Calu3 (cell line): ENCODE measurements at places on chromosomes 2 and 18. TPM values are rescaled to one million over a fixed set of nuclear protein-coding genes. Genes with fewer than 3 reads are reported as not detected.
A peak's percentile ranks its signal among the peaks of the same experiment; 100 is the strongest.

DNA sequence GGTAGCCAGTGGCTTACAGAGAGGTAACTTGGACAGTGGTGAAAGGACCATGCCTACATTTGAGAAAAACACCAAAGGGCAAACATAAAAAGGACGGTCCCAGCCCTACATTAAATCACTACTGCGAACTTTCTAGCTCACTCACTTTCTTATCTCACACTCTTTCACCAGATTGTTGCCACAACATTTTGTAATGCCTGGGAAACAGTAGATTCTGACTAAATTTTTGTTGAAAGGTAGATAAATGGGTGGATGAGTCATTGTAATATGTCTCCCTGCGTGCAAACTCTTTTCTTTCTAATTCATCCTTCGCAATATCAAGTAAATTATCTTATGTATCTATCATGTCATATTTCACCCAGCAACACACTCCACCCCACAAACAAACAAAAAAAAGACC is 192.2 kb downstream of the IRS1 start:
- DNase-seq = no peak
- H3K36me3 ChIP-seq = no peaks in the 10 kb centered on the region
- H3K4me3 ChIP-seq = no peak overlapping the region
- H3K27me3 ChIP-seq = no peaks in the 10 kb centered on the region

The REG3A gene
- not detected in 2 replicates for total RNA-seq

GRCh38 chr2:157324331-157324843 is 1.2 kb downstream of the ERMN start:
- H3K36me3 ChIP-seq = no peaks in the 10 kb centered on the region
- H3K27ac ChIP-seq = no peak overlapping the region
- DNase-seq = no peak
- peaks cover 21% of the 10 kb centered on the region for H3K4me1 ChIP-seq

- H3K27me3 ChIP-seq = no peaks in the 10 kb centered on the region
- no peak overlapping the region for H3K4me3 ChIP-seq
- no peak overlapping the region for H3K27ac ChIP-seq
These were observed 16.6 kb downstream of the LRP2 start for GRCh38 chr2:169345486-169346437.

GRCh38 chr2:180523621-180524340 is 456.6 kb upstream of the UBE2E3 start:
- H3K4me1 ChIP-seq = peaks cover 60% of the 10 kb centered on the region
- peak; percentile 24 for DNase-seq
- H3K27me3 ChIP-seq = no peaks in the 10 kb centered on the region
- no peak overlapping the region for H3K4me3 ChIP-seq
- H3K36me3 ChIP-seq = no peaks in the 10 kb centered on the region
